ENCODE measurements at places on chromosomes 1 and 21.

- DNase-seq = no peak
Measured at GRCh38 chr1:94734963-94735901, 84.9 kb upstream of the SLC44A3 start.

DNA sequence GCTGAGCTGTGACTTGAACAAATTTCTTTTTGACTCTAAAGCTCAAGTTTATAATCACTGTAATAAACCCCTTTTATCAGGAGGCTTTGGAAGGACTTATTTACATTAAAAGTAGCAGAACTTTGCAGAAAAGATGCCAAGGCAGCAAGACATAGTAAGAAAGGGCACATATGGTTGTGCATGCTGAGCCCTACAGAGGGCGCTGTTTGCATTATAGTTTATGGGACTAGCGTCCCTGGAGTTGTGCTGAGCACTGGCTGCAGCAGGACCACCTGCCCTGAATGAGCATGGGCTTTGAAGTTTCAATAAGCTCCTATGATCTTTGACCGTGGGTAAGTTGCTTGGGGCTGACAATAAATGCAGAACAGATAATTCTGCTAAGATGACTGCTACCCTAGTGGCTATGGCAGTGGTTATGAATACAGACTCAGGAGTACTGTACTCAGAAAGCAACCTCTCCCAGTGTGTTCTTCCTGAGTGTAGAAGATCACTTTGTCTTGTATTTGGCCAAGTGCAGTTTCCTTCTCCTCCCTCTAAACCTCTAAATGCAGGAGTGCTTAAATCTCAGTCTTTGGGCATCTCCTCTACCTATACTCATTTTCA lies 45.4 kb upstream of the USP1 start:
- DNase-seq = peak; percentile 11

DNA sequence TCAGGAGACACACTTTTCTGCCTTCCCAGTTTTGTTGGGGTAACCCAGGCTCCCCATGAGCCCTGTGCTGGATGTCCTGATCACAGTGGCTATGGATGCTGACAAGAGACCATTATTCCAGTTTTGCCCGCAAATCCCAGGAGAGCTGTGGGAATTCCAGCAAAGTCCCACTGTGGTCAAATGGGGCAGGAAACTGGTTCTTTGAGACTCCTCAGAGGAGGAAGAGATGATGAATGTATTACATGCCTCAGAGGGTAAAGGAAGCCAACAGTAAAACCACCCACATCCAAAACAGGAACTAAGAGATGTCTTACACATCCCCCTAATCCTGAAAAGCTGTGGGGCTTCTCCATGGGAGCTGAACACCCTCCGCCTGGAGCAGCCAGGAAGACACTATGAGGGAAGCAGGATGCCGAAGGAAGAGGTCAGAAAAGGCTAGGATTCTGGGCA lies 12.8 kb upstream of the MPZL1 start:
- DNase-seq = no peak

DNA sequence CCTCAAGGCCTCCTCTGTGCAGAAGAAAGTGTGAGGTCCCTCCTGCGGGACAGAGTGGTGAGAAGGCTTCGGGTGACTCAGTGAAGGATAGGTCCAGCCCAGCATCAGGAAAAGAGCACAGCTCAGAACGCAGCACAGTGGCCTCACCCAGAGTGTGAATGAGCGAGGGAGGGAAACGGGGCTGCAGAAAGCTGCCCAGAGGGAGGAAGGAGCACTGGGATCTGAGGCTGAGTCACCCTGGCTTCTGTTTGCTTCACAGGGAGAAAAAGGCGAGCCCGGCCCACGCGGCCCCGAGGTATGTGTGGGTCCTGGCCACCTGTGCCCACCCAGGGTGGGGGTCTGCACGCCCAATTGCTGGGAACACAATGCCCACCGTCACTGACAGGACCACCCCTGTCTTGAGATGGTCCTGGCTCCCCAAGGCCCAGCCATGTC lies 24.3 kb downstream of the COL6A2 start:
- no peak for DNase-seq

GRCh38 chr1:42358791-42359190 lies 21.8 kb upstream of the RIMKLA start:
- DNase-seq = no peak

DNA sequence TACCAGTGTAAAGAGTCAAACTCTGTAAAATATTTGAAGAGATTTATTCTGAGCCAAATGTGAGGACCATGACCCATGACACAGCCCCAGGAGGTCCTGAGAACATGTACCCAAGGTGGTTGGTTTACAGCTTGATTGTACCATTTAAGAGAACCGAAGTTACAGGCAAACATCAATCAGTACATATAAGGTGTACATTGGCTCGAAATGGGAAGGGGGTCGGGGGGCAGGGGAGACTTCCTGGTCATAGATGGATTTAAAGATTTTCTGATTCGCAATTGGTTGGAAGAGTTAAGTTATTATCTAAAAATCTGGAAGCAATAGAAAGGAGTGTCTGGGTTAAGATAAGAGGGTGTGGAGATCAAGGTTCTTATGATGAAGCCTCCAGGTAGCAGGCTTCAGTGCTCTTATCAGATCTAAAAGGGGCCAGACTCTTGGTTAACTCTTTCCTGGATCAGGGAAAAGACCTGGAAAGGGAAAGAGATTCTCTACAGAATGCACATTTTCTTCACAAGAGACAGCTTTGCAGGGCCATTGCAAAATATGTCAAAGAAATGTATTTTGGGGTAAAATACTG lies 47.5 kb upstream of the NTPCR start:
- DNase-seq = no peak

DNA sequence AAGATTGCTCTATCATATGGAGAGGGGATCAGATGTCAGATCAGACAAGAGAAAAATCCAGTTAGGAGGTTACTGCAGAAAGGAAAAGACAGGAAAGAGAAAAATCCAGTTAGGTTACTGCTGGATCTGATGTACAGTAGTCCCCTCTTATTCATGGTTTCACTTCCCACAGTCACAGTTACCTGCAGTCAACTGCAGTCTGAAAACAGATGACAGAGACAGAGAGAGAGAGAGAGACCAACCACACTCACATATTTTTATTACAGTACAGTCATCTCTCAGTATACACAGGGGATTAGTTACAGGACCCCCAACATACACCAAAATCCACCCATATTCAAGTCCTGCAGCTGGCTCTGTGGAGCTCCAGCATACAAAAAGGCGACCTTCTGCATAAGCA lies 29.3 kb downstream of the NUP133 start:
- no peak for DNase-seq

DNA sequence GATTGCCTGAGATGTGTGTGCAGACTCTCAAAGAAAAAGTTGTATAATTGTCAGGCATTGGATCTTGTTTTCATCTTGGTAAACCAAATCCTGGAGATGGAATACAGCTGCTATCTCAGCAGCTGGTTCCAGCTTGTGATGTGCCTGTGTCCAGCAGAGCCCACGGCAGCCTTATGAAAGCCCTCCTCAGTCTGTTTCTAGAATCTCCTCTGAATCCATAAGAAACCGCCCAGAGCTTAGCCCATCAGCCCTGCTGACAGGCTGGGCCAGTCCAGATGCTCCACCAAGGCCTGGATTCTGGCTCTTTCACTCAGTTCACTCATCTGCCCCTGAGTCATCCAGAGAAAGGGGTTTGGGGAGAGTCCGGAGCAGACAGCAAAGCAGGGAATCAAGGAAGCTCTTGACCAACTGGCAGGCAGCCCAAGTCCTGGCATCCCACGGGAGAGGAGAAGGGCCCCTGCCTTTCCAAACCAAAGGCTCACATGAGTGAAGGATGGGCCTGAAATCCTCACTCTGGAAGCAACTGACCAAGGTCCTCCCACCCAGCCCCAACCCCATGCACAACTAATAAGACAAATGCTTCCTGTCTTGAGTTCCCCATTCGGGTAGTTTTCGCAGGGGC lies 45.7 kb downstream of the NAV1 start:
- no peak for DNase-seq

DNA sequence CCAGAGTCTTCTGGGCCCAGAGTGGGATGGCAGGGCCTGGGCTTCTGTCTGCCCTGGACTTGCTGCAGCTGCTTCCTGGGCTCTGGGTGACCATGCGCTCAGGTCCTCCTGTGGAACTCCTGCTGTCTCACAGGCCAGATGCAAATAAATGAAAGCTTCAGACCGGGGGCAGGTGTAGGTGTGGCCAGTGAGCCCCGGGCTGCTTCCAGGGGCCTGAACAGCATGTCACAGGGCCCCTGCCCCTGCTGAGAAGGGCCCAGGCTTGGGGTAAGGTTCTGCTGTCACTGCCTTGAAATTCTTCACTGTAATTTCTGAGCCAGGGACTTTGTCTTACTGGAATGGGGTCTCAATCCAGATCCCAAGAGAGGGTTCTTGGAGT lies 2.5 kb upstream of the PKNOX1 start:
- DNase-seq = no peak

GRCh38 chr1:194843077-194843476 lies 1656.7 kb upstream of the B3GALT2 start:
- DNase-seq = no peak

DNA sequence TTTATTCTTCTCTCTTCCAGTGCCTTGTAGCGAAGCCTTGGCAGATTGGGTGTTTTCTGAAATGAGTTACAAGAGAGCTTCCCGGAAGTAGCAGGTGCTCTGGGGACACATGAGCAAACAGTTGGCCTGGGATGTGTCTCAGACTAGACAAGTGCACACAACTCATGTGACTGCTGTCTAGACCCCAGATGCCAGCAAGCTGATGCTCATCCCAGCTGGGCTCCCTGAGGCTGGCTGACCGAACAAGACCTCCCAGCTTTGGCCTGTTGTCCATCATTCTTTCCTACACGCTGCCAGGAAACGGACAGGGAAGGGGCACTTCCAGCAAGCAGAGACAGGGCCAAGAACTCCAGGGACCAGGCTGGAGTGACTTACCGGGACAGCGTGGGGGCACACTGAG lies 18.7 kb upstream of the CSF1 start:
- no peak for DNase-seq

GRCh38 chr1:55876276-55877060 lies 661.3 kb upstream of the USP24 start:
- no peak for DNase-seq

- no peak for DNase-seq
Measured at GRCh38 chr1:153357853-153358690, at the start of gene S100A9. TSS of gene S100A9 (plus strand) at chr1:153357854. CDS start at chr1:153358284, 430 bp downstream.

DNA sequence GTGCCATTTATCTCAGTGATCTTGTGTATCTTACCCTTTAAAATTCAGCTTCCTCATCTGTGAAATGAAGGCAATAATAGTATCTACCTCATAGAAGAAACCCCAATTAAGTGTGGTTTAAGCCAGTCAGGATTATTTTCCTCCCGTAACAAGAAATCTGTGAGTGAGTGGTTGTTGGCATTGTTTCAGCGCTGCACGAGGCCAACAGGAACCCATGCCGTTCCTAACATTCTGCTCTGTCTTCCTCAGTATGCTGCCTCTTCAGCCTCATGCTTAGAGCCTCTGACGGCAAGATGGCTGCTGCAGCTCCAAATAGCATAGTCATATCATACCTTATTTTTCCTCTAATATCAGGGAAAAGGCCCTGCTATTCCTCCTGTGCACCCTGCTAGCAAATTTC lies 289.7 kb downstream of the TM2D1 start:
- DNase-seq = no peak

GRCh38 chr21:35686156-35686555 lies 374.2 kb downstream of the SETD4 start:
- no peak for DNase-seq

DNA sequence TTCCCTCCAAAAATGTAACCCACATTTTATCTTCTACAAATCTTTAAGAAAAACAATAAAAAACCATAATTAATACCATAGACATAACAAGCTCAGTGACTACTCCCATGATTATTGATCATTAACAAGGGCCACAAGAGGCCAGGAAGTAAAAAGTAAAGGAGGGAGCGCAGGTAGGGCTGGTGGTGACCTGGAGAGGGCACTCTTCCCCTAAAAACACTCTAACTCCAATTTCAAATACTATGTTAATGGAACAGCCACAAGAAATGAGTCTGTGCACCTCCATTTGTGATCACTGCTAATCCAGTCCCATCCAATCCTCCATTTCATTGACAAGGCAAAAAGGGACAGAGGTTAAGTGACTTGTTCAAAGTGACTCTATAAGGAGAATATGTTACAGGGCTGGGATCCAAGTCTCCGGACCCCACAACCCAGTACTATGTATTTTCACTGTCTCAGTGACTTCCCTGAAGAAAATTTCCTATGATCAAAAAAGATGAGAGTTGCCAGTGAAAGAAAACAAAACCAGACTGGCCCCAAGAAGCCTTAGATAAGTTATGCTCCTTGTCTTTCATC lies 41.2 kb upstream of the CFAP298 start:
- DNase-seq = peak; percentile 25

- no peak for DNase-seq
Measured at GRCh38 chr1:113659556-113659955, 99.7 kb downstream of the PHTF1 start.

GRCh38 chr1:10629816-10630571 lies 155.2 kb downstream of the PEX14 start:
- DNase-seq = no peak

DNA sequence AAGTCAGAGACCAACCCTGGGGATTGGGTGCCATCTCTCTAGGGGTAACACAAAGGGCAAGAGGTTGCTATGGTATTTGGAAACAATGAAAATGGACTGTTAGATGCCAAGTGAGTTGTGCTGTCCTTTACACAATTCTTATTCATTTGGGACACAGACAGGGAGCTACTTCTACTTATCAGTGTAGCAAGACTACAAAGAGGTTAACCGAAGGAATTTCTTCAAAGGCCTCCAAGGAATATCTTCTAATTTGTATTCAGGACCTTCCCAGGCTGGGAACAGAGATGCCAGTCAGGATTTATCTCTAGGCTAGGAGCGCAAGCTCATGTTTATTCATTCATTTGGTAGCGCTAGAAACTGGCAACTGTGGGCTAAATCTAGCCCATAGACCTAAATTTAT lies 2.6 kb downstream of the NAXE start:
- no peak for DNase-seq

- no peak for DNase-seq
Measured at GRCh38 chr1:167502192-167502551, 16.2 kb downstream of the CD247 start.

DNA sequence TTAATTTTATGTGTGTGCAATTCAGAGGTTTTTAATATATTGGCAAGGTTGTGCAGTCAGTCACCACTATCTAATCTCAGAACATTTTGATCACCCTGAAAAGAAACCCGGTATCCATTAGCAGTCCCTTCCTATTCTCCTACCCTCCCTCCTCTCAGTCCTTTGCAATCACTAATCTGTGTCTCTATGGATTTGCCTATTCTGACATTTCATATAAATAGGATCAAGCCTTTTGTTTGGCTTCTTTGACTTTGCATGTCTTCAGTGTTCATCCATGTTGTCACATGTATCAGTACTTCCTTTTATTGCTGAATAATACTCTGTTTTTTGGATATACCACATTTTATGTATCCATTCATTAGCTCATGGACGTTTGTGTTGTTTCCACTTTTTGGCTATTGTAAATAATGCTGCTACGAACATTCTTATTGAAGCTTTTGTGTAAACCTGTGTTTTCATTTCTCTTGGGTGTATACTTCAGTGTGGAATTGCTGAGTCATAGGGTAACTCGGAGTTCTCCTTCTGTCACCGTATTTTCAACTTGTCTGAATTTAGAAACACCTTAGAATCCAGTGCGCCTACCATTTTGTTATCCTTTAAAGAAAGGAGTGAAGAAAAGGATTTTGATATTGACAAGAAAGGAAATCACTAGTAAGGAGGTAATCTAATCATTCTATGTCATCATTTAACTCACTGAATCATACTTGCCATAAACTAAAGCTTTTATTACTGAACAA lies 3.4 kb downstream of the CEP85 start:
- DNase-seq = peak; percentile 3

- no peak for DNase-seq
Measured at GRCh38 chr1:116852910-116853309, 56.8 kb upstream of the PTGFRN start.

- DNase-seq = peak; percentile 42
Measured at GRCh38 chr1:51519865-51520699, 1.0 kb upstream of the EPS15 start.

GRCh38 chr1:237032029-237032428 lies 10.0 kb upstream of the RYR2 start:
- no peak for DNase-seq

All from CD4-positive, alpha-beta T cell treated with Interleukin-2 at 100 ng/mL for 4 hours (primary cell).